ENCODE measurements at places on chromosomes 16 and 17. TPM values are rescaled to one million over a fixed set of nuclear protein-coding genes. Genes with fewer than 3 reads are reported as not detected.

MYL4 gene
- total RNA-seq, result 0.32 TPM

TBC1D3H gene
- not detected for total RNA-seq

KRT17 gene
- not detected for total RNA-seq

DNAAF8 gene
- total RNA-seq, result 1.0 TPM

MRC2 gene
- total RNA-seq, result 10.7 TPM

TTLL6 gene
- total RNA-seq, result 0.79 TPM

CUEDC1 gene
- 60.2 TPM for total RNA-seq

ABCC11 gene
- 0.54 TPM for total RNA-seq

ZNRF1 gene
- total RNA-seq, result 48.2 TPM

DCUN1D3 gene
- 16.4 TPM for total RNA-seq

PPM1D gene
- 29.1 TPM for total RNA-seq

FSCN2 gene
- total RNA-seq, result 10.1 TPM

KCNH6 gene
- not detected for total RNA-seq

SPATA32 gene
- total RNA-seq, result 0.15 TPM

SMIM22 gene
- total RNA-seq, result 3.3 TPM

SLC22A31 gene
- 53.7 TPM for total RNA-seq

CCL14 gene
- total RNA-seq, result not detected

GALR2 gene
- 0.27 TPM for total RNA-seq

CACNG5 gene
- not detected for total RNA-seq

PLA2G10 gene
- total RNA-seq, result not detected

PLXDC1 gene
- total RNA-seq, result 1.8 TPM

All from HCT116 (cell line).